ENCODE measurements at places on chromosomes 3 and 15.

DNA sequence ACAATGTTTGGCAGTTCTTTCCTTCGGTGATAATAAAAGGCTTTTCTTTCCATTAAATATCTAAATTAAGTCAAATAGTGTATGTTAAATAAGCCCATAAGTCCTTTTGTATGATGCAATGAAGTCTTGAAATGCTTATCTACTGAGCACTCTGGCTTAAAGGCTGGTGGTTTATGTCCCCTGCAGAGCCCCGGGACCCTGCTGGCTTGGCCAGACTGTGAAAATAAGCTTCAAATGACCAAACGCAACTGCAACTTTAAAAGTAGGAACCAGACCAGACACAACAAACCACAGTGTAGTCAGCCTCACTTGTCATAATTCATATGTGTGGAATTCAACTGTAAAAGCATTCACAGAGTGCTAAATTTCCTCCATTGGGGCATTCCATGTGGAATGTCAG is 72.5 kb downstream of the FOXP1 start:
- peak; percentile 96 for DNase-seq

DNA sequence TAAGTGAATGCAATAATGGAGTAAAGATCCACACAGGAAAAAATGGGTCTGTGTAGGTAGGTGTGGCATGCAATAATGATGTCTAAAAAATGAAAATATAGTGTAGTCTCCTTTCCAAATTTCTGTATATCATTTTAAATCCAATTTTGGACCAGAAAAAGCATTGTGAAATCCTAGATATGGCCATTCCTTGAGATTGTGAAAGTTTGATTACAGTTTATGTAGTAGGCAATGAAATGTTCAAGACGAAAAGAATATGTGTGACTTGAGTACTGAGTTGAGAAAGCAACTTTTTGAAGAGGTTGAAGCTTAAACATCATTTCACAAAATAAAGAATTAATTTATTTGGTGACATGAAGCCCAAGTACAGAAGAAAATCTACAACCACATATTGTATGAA is 698.7 kb downstream of the EPHA3 start:
- DNase-seq: no peak

DNA sequence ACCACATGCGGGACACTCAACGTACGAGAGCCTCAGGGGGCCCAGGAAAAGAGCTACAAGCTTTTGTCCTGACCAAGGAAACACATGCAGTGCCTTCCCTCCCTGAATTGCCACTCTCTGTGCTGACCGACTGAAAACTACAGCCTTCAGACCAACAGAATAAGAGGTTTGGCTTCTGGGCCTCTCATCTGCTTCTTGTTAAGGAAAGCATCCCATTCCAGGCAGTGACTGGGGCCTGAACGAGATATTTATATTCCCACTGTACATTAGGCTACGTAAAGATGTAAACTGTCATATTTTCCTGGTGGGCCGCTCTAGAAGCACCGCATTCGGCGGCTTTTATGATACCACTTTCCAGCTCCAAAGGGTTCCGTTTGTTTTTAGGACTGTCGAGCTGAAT is 208.9 kb upstream of the TPM1 start:
- DNase-seq: peak; percentile 40

DNA sequence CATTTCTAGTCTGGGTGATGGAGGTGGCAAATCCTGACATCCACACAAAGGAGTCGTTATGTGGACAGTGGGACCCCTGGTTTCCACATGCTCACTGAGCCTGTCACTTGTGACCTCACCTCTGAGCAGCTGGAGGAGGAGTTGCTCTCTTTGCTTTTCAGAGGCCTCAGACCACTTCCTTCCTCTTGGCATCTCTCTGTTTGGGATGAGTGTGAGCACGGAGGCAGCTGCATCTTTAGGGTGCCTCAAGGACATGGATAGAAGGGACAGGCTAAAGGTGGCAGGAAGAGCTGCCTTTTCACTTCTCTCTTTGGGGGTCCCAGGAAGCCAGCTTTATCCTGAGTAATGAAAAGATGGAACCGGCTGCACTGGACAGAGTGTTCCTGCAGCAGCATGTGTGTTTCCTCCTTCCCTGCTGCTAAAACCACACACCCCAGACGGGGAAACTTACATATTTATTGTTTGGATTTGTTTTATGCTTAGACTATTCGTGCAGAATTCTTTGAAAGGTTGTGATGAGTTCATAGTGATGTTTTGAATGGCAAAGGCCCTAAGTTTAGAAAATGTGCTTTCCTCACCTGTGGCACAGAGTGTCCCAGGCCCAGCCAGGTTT is 31.8 kb downstream of the GPR171 start:
- no peak for DNase-seq

- DNase-seq: peak; percentile 87
Measured at GRCh38 chr15:45454814-45455213, 67.7 kb downstream of the SLC30A4 start.

DNA sequence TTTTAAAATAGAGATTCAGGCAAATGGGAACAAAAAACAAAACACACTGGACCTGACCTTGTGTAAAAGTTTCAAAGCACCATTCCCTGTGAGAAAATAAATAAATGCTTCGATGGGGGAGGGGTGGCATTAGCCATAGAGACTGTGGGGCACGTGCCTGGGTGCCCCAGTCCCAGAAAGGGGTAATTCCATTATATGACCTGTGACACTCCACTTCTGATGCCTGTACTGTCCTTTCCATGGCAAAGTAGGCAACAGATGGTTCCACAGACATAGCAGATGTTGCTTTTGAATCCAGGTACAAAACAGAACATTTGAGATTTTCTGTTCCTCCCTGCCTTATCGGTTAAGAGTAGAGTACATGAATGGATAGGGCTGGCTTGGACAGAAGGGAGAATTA is 3.9 kb downstream of the PHLDB2 start:
- no peak for DNase-seq

DNA sequence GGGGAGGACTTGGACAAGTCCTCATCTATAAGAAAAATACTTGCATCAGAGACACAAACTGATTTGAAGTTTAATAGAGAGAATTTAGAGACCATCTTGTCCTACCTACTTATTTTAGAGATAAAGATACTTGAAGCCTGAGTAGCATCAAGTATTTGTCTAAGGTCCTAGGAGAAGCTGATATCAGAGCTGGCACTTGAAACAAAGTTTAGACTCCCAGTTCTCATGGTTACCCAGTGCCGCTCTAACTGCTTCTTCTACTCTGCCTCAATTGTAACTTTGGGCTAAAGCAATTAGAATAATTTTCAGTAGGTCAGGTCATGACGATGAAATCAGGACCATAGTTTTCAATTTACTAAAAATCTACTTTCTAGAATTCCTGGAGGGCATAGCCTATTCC is 123.9 kb upstream of the CADPS start:
- DNase-seq: no peak

DNA sequence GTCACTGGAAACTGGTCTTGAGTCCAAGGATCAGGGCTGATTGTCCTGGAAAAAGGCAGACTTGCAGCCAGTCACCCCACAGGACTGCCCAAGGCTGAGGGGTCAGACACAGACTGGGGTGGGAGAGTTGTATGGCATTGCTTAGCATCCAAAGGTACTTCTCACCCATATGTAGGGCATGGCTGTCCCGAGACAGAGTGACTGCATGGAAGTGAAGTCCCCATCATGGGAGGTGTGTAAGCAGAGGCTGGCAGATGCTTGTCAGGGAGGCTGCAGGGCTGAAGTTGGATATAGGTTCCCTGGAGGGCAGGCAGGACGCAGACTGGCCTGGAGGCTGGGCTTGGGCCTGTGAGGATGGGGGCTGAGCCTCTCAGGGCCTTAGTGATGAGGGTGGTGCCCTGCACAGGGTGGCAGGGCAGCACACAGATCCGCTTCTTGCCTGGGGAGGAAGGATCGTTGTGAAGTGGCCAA is 31.1 kb downstream of the PSTPIP1 start:
- no peak for DNase-seq

- no peak for DNase-seq
Measured at GRCh38 chr3:71191031-71191482, 392.5 kb downstream of the FOXP1 start.

- DNase-seq: no peak
Measured at GRCh38 chr3:41094351-41094750, 105.0 kb upstream of the CTNNB1 start.

GRCh38 chr15:65939901-65940617 is 70.8 kb downstream of the RAB11A start:
- peak; percentile 71 for DNase-seq

DNA sequence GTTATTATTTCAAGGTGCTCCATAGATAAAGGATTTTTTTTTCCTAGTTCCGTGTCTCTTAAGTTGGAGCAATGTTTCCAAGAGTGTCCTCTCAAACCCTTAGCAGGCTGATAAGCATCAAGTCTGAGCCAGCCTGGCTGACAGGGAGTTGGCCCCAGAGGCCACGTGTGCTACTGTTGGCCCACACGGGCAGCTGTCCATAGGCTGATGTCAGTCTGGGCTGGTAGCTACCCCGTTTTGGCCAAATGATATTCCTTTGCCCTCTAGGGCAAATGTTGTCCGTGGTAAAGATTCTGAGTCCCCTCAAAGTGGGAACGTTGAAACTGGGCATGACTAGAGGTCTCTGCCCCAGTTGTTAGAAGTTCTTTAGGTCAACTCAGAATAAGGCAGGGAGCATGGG is 99.4 kb downstream of the FLNB start:
- DNase-seq: no peak

DNA sequence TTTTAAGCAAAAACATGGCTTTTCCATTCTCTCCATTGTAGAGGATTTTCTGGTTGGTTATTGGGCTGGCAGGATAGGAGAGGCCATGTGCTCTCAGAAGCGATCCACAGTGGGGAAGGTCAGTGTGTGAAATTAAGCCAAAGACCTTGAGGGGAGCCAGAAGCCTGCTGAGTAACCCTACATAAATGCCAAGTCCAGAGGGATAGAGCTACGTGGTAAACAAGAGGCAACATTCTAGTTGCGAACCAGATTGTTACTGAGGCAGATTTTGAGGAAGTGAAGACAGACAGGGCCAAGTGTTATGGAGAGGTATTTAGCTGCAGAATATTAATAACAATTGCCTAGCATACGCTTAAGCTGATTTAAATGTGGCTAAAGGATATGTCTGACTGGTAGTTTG is 592.8 kb upstream of the GBE1 start:
- DNase-seq: no peak

DNA sequence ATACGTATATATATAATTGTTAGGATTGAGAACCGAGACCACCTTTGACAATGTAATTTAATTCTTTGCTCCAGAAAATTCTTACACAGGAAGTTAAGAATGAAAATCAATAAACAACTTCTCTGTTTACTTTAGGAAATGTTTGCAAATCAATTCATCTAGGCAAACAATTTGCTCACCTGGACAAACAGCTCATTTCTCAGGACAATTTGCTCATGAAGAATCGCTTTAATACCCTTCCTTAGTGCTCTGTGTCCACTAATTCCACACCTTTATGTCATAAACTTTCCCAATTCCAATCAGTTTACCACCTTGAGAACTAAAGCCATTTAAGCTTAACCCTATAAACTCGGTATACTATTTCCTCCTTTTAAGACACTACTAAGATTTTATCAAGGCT is 292.2 kb downstream of the BCHE start:
- no peak for DNase-seq

DNA sequence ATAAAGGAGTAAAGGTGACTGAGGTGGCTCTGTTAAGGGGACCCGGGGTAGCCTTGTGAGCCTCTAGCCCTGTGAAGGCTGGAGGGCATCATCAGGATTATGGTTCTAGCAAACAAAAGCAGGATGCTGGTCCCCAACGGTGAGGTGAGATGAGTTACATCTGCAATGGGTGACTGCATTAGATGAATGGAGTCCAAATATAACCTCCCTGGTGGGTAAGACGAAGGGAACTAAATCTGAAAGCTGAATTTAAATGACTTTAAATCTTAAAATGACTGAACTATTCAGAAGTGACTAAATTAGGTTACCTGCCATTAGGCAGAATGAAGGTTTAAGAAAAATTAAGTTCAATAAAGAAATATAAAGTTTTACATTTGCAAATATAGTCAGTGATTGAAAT is 4.6 kb upstream of the HLTF start:
- DNase-seq: no peak

DNA sequence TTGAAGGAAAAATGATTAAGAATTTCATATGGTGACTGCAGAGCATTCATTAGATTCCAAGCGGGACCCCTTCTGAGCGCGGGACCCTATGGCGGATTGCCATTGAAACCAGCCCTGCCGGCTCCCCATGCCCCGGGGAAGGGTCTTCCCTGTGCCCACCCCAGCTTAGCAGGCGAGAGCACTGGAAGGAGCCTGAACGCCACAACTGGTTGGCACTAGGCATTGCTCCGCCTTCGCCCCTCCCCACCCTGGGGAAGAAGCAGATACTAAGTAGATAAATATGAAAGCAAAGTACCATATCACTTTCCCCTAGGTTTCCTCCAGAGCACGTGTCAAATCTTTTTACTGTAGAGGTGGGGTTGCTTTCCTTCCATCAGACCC is 70.7 kb downstream of the CYP19A1 start:
- no peak for DNase-seq

GRCh38 chr3:151213881-151214280 is 10.9 kb upstream of the GPR171 start:
- DNase-seq: no peak

- DNase-seq: no peak
Measured at GRCh38 chr3:194939949-194940770, 254.5 kb downstream of the FAM43A start.

DNA sequence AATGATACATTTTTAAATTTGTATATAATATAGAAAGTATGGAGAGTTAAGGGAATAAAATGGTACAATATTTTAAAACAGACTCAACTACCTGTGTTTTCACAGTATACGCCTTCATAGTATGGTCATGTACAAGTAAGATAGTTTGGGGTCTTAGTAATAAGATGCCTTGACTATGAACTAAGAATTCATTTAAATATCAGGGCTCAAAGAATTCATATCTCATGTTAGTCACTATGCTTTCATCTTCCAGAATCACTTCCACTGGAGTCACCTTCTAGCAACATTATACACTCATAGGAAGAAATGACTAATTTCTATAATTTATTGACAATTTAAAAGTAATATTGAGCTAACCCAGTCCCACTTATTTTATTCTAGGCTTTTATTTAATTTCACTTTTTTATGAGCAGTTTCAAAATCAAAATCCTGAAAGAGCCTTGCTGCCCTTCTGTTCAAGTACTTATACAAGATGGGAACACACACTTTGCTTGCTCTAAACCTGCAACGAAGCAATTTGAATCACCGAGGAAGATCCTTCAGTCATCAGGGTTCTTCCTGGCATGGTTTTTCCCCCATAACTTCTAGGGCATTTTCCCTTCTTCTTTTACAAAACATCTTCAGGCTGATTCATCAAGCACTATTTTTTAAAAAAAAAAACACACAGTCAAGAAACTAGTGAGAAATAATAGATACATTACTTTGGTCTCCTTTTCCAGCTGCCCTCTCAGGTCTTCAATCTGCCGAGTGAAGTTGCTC is 94.1 kb downstream of the MYH15 start:
- DNase-seq: no peak

GRCh38 chr3:153848702-153849101 is 272.5 kb upstream of the ARHGEF26 start:
- DNase-seq: no peak

DNA sequence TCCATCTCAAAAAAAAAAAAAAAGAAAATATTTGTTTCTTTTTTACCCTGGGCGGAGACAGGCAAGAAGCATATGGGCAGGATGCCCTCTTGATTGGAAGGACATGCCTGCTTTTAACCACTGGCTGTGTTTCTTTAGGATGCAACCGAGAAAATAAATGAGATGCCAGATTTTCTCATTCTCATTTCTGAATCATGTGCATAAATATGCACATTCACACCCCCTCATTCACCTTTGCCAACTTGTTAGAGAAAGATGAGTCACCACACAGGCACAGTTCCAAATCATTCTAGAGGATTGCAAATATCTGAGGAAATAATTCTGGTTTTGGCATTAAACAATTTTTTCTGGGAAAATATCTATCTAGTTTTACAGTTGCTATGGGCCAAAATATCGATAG is 3.3 kb downstream of the LIPH start:
- peak; percentile 96 for DNase-seq

GRCh38 chr3:18489939-18490338 is 64.8 kb upstream of the SATB1 start:
- no peak for DNase-seq
